ENCODE measurements at places on chromosomes 3 and 15.
A peak's percentile ranks its signal among the peaks of the same experiment; 100 is the strongest.

GRCh38 chr15:75061272-75061671 lies 37.9 kb downstream of the PPCDC start:
- no peak for DNase-seq

GRCh38 chr3:146218880-146219866 lies 31.7 kb downstream of the PLSCR4 start:
- peak; percentile 26 for DNase-seq

GRCh38 chr3:69283913-69284611 lies 101.8 kb downstream of the FRMD4B start:
- no peak for DNase-seq

DNA sequence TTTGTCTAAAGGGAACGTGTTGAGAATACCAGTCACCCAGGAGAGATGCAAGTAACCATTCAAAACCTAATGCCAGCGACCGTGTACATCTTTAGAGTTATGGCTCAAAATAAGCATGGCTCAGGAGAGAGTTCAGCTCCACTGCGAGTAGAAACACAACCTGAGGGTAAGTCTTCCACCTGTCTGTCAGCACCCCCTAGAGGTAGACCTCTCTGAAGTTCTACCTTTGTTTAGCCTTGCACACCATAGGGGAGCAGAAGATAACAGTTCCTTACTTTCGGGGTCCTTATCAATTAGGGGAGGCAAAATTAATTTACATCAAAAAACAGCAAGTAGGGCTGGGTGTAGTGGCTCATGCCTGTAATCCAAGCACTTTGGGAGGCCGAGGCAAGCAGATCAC lies 124.4 kb downstream of the HCN4 start:
- no peak for DNase-seq

- no peak for DNase-seq
Measured at GRCh38 chr3:29683018-29683993, 402.4 kb downstream of the RBMS3 start.

DNA sequence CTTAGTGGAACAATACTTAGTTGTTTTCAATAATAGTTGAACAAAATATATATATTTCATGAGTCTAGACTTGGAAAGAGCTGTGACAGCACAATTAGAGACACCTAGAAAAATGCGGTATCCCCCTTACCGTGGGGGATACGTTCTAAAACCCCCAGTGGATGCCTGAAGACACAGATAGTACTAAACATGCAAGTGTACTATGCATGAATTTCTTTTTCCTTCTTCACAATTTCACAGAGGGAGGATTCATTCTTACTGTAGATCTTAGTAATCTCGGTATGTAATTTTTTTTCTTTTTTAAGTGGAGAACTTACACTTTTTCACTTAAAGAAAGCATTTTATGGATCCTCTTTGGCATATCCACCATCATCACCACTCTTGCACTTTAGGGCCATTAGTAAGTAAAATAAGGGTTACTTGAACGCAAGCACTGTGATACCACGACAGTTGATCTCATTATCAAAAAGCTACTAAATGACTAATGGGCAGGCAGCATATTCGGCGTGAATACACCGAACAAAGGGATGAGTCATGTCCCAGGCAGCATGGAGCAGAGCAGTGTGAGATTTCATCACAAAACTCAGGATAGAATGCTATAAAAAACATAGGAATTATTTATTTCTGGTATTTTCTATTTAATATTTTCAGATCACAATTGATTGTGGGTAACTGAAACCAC lies 72.3 kb upstream of the ZNF280D start:
- DNase-seq: no peak

- peak; percentile 65 for DNase-seq
Measured at GRCh38 chr3:115092220-115092791, 54.8 kb downstream of the ZBTB20 start.

DNA sequence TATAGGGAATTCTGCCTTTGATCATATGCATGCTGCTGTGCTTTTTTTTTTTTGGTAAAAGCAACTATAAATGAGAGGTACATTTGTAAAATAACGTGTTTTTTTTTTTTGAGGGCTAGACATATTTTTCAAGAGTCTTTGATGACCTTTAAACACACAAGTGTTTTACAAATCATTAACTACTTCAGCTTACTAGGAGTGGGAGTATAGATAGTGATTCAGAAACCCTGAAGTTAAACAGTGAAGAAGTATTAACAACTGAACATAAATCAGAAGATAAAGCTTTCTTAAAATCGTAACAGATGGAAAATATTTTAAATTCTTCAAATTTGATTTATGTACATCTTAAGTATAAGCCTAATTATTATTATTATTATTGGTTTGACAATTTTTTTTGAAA lies 2.9 kb upstream of the GMNC start:
- no peak for DNase-seq

- DNase-seq: no peak
Measured at GRCh38 chr3:39716849-39717248, 92.6 kb upstream of the MYRIP start.

- DNase-seq: no peak
Measured at GRCh38 chr3:181901626-181902025, 189.9 kb downstream of the SOX2 start.

DNA sequence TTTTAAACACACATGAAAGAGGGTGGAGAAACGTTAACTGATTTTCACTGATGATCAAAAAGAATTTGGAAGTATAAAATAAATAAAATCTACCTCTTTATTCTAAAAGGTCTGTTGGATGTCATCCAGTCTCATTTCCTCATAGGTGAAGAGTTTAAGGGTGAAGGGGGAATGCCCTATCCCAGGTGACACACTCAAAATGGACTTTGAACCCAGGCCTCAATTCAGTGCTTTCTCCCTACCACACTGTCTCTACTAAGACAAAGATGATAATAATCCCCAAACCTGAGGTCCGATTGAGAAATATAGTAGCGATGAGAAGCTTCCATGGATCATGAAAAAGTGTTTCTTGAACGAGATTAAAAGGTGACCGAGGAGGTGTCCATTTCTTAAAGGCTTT lies 5.1 kb upstream of the EFCAB12 start:
- DNase-seq: no peak

DNA sequence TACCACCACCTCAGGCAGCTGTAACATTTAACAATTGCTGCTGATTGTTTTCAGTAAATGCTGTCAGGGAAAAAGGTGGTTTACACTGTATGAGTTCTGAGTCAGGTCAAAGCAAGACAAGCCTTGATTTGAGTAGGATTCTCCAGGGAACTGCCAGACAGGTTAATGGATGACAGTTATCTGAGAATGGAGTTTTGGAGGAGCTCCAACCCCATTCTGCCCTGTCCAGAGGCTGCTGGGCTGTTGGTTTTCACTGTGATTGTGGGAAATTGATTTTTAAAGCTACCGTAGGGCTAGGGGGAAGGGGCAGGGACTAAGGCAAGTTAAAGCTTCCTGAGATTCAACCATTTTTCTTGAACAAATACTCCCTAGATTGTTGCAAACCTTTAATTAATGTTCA lies 39.9 kb downstream of the TICRR start:
- DNase-seq: no peak

GRCh38 chr15:51678096-51678495 lies 3.2 kb upstream of the SCG3 start:
- DNase-seq: no peak

- no peak for DNase-seq
Measured at GRCh38 chr3:53823026-53823955, 22.9 kb downstream of the CHDH start.

GRCh38 chr3:11350374-11350773 lies 78.2 kb downstream of the ATG7 start:
- no peak for DNase-seq

DNA sequence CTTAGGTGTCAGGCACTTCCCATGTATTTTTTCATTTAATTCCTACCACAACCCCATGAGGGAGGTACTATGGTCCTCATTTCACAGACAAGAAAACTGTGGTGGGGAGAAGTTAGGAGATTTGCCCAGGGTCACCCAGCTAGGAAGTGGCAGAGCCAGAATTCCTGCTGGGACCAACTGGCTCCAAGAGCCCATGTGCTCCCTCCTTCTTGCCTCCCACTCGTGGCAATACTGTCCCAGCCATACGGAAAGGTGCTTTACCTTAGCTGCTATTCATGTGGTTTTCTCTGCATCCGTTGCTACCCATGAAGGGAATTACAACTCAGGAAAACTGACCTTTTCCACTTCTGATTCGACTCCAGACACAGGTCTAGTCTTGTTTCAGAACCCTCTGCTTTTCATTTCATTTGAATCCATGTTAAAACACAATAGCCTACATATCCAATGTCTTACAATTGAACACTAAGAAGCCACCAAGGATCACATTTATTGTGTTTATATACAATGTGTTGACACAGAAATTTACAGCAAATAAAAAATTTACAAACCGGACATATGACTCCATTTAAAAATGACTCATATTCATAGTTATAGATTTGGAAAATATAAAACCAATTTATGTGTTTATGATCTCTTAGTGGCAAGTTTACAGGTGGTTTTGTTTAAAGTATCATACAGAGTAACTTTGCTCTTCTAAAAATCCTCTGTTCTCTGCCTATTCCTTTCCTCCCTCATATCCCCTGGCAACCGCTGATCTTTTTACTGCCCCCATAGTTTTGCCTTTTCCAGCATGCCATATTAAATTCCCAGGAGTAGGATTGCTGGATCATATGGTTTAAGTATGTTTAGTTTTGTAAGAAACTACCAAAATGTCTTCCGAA lies 58.8 kb downstream of the BTD start:
- DNase-seq: no peak

GRCh38 chr3:149019580-149019979 lies 28.2 kb downstream of the GYG1 start:
- DNase-seq: no peak

- DNase-seq: no peak
Measured at GRCh38 chr3:184129012-184129411, 6.1 kb upstream of the EIF2B5 start.

GRCh38 chr3:60095516-60095915 lies 1045.7 kb upstream of the CFAP20DC start:
- DNase-seq: no peak

DNA sequence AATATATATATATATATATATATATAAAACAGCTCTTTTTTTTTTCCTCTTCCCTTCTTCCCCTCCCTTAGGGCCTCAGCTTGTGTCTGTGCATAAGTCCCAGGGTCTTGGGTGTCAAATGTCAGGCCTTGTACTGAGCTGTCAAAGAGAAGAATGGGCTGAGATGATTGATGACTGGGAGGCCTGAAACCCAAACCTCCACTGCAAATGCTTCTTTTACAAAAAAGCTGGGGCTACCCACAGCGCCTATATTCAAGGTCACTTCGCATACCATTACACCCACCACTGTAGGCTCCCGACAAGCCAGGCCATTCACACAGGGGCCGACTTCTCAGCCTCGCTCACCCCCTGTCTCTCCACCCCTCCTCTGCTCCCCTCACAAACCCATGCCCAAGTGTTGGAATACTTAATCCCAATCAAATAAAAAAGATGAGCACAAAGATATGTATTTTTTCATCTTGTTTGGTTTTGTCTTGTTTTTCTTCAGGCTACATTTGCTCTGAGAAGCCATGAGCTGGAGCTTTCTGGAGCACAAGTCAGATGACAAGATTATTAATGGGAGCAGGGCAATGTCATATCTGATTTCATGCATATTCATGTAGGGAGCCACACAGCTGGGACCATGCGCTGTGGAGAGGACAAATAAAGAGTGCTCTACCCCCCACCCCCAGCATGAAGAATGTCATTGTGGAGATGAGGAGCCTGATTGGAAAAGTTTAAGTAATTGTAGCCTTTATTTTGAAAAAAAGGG lies 614.4 kb upstream of the NR2F2 start:
- DNase-seq: no peak

- no peak for DNase-seq
Measured at GRCh38 chr15:42046597-42046996, 25.8 kb upstream of the PLA2G4E start.

- no peak for DNase-seq
Measured at GRCh38 chr3:182710557-182711157, 82.6 kb upstream of the ATP11B start.

- DNase-seq: no peak
Measured at GRCh38 chr15:62790546-62790945, 252.0 kb upstream of the TPM1 start.

DNA sequence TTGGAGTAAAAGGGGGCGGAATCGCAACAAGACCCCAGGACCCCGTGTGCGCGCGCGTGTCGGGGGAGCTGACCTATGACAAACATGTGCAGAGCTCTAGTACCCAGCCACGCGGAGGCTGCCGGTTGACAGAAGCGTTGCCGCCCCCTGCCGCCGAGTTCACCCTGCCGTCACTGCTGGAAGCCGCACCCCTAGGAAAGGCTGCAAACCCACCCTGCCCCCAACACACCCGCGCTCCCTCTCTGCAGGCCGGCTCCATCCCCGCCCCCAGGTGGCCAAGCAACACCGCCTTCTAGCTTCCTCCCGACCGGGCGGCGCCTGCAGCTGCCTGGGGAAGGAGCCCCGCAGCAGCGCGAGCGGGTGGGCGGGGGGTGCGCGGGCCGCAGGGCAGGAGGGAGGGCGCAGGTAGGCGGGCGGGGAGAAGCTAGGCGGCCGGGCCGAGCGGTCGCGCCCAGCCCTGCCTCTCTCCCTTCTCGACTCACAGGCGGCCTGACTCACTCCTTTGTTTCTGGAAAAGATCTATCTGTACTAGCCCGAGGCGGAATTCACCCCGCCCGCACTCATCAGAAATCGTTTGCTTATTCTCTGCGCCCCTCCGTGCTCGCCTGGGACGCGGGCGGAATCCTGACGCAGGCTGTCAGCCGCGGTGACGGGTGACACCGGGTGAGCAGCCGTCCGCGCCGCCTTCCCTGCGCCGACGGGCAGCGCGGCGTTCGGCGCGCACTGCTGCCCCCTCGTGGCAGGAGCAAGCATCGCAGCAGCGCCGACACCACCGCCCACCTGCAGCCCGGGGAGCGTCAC lies 160.8 kb downstream of the GAP43 start:
- DNase-seq: peak; percentile 94

DNA sequence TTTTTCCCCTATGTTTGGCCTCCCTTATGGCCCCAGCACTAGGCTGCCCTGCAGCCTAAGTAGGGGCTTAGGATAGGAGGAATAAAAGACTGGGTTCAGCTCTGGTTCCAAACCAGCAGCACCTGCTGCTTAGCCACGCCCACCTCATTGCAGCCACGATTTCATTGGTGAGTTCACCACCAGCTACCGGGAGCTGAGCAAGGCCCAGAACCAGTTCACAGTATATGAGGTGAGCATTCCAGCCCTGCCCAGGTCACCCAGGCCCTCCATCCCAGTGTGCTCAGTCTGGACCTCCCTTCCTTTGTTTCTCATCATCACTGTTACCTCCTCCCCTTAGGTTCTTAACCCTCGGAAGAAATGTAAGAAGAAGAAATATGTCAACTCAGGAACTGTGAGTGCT lies 11.5 kb downstream of the CPNE9 start:
- DNase-seq: no peak

GRCh38 chr15:55743729-55744655 lies 1.0 kb upstream of the PRTG start:
- no peak for DNase-seq

Measured in activated T-cell treated with anti-CD3 and anti-CD28 coated beads, Interleukin-2, amount 50 U/mL, for 1 hour (primary cell).